AG09309 (cell line): ENCODE measurements at places on chromosomes 5 and 9.

- DNase-seq: no peak
Observed at GRCh38 chr5:33808699-33809098, 83.1 kb downstream of the ADAMTS12 start.

GRCh38 chr5:169142264-169142970, 158.5 kb downstream of the SLIT3 start:
- no peak for DNase-seq

GRCh38 chr5:52069997-52070396, 686.7 kb downstream of the ISL1 start:
- no peak for DNase-seq

DNA sequence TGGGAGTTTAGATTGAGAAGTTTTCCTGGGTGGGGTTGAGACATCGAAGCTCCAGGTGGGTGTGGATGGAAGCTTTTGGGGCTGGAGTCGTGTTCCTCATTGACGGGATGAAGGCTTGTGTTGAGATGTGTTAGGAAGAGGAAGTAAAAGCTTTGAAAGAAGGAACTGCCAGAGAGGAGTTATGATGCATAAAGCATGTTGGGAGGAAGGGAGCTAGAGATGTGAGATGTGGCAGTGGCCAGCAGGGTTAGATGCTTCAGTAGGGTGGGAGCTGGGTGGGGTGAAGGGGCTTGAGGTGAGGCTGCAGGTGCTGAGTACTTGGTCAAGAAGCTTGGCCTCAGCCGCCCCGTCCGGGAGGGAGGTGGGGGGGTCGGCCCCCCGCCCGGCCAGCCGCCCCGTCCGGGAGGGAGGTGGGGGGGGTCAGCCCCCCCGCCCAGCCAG, 56.7 kb downstream of the HSPA4 start:
- DNase-seq: no peak

DNA sequence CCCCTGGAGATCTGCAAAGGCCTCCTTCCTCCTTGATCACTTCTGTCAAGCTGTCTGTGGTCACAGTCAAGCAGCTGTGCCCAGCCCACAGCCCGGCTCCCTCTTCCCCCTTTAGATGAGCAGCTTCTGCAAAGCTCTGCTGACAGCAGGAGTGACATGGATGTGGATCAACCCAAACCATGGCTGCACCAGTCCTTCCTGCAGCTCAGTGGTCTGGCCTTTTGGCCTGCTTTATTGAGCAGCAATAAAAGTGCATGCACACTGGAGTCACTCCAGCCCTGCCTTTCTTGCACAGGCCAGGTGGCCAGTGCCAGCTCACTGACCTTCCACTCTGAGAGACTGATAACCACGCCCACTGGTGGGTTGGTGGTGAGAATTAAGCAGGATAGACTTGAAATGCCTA, 91.3 kb upstream of the OTULINL start:
- DNase-seq: no peak

- DNase-seq: no peak
Observed at GRCh38 chr5:9025942-9026341, 519.9 kb downstream of the SEMA5A start.

DNA sequence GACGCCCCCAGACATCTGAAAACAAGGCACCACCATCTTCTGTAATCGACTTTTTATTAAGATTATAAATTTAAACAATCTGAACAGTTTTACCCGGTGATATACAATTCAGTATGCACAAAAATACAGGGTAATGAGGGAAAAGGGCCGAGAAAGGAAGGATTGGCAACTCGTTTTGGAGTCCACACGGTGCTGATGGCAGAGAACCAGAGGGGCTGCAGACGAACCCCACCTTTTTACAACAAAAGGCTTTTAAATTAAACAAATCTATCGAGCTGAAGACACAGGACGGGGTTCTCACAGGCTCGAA, 2.6 kb downstream of the IER5L start:
- no peak for DNase-seq

GRCh38 chr5:103090791-103091190, 29.1 kb downstream of the GIN1 start:
- DNase-seq: no peak

- DNase-seq: peak; percentile 14
Observed at GRCh38 chr9:111691672-111692329, 30.4 kb downstream of the GNG10 start.

- DNase-seq: no peak
Observed at GRCh38 chr5:177111720-177112394, 21.7 kb upstream of the NSD1 start.

DNA sequence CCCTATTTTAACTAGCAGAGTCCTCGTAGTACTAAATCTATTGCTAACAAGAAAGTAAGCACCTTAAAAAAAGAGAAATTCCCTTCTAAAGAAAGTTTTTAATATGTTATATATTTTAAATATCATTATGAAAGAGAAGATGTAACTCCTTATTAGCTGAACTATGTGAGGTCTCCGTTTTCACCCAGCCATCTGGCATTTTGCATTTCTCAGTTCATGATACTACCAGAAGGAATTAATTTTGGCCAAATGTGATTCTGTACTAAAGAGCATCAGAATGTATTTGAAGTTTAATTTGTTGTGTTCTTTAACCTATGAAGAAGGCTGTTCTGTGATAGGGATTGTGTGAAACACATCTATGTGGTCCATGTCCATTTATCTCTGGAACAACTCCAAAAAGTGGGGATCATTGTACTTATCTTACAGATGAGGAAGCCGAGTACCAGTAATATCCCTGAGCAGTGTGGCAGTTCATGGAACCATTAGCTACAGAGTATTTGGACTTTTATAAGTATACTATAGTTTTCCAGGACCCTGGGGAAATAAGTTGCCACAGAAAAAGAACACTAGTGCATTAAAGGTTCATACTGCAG, 29.8 kb downstream of the TNFAIP8 start:
- no peak for DNase-seq

GRCh38 chr5:7897014-7897600, 28.2 kb downstream of the MTRR start:
- no peak for DNase-seq

- DNase-seq: no peak
Observed at GRCh38 chr5:107486489-107486888, 184.2 kb downstream of the EFNA5 start.

DNA sequence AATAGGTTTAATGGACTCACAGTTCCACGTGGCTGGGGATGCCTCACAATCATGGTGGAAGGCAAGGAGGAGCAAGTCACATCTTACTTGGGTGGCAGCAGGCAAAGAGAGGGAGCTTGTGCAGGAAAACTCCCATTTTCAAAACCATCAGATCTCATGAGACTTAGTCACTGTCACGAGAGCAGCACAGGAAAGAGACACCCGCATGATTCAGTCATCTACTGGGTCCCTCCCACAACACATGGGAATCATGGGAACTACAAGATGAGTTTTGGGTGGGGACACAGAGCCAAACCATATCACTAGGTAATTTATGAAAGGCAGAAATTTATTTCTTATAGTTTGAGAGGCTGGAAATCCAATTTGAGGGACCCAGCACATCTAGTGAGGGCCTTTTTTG, 40.0 kb downstream of the MTREX start:
- DNase-seq: no peak

DNA sequence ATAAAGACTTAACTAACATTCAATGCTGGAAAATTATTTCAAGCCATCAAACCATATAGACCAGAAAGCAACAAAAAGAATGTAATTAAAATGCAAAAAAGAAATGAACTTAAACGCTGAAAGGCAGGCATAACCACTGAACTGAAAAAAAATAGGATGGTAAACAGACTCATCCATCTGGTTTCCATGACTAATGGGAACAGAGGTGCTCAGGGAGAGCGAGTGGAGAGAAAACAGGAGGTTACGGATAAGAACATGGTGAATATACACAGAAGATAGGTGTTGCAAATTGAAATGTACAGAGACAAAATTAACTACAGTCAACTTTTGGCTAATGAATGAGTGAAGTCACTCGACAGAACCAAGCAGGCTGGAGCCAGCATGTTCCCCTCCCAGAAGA, 43.5 kb upstream of the RNF38 start:
- DNase-seq: no peak
